ENCODE measurements at places on chromosomes 11 and 22. TPM values are rescaled to one million over a fixed set of nuclear protein-coding genes. Genes with fewer than 3 reads are reported as not detected.

DNA sequence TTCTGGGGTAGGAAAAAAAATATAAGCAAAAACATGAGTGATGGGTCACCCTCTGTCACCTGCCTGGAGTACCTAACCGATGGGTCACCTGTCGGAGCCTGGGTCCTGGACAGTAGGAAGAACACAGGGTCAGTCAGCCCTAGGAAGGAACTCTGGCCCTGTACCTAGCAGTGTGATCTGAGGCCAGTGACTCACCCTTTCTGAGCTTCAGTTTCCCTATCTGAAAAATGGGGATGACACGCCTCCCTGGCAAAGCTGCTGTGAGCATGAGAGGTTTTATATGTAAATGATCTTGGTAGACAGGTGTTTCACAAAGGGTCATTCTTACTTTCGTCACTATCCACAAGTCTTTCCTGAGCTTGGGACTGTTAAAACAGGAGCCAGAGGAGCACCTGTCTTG is 182.0 kb downstream of the ST3GAL4 start:
- DNase-seq: no peak

DNA sequence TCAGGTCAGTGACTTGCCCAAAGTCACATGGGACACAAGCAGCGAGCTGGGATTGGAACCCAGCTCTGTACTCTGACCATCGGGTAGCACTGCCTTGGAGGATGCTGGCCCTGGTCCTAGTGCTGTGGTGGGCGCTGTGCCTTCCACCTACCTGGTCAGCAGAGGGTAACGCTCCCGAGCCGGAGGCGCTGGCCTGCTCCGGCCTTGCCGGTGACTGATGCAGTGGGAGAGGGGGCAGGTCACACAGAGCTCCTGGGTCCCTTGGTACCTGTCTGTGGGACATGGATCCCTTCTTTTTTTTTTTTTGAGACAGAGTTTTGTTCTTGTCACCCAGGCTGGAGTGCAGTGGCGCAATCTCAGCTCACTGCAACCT is 43.0 kb downstream of the CACNA1I start:
- DNase-seq: no peak

The BTBD18 gene
- total RNA-seq: not detected

The MN1 gene
- total RNA-seq: 0.12 TPM

- DNase-seq: no peak
These were observed 25.6 kb downstream of the RPL3 start for GRCh38 chr22:39293766-39294368.

The OR2D2 gene
- not detected for total RNA-seq

DNA sequence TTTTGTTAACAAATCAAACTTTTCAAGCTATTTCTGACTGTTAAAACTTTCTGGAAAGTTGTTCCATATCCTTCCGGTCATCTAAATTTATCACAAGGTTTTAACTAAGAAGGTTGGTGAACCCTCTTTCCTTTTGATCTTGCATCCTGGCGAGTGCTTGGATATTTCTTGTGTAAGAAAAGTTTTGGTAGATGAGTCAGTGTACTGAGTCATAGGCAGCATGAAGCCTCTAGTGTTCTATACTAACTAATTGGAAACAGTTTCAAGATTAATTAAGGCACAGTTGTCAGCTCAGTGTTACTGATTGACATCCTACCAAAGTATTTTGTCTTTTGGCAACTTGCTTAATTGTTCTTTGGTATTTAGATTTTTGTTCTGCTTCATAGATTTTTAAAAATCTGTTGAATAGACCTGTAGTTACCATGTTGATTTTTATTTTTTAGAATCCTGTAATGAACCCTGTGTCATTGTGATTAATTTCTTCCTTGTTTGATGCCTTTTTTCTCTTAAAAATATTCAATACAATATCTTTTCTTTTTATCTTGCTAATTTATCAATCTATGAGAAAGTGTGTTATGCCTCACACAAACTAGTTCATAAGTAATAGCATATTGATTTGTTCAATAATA is 38.0 kb downstream of the METTL15 start:
- DNase-seq: no peak

DNA sequence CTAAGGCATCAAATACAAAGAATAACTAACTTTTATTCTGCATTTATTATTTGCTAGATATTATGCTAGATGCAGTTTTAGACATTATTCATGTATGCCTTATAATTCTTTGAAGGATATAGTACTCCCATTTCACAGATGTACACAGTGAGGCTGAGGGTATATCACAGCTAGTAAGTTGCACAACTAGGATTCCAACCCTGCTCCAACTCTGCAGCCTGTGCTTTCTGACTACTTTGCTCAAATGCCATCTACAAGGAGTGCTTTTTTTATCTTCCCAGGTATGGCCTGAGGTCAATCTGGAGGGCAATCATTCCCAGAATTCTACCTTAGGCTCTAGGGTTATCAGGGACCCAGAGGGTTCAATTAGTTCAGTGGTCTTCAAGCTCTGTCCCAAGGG is 28.4 kb downstream of the NUP160 start:
- no peak for DNase-seq

The GRIK4 gene
- not detected for total RNA-seq

The XNDC1N gene
- total RNA-seq: 16.4 TPM

The DGCR6 gene
- 1.2 TPM for total RNA-seq

The ARFGAP3 gene
- 28.6 TPM for total RNA-seq

DNA sequence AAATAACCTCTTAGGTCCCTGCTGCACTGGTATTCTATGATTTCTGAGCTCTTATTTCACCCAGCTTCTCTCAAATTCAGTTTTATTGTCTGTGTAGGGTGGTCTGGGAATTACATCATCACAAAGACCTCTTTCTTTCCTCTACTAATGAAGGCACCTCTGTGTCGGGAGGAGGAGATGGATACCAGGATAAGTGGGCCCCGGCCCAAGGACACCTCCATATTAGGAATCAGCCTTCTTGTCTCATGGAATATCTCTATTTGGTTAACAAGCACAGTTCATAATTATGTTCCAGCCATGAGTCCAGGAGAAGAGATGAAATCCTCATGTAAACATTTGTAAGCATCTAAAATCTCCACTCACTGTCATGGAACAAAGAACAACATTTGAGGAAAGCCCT is 9.4 kb downstream of the PARVA start:
- no peak for DNase-seq

- no peak for DNase-seq
These were observed 201.4 kb downstream of the ADAMTS15 start for GRCh38 chr11:130649801-130650200.

DNA sequence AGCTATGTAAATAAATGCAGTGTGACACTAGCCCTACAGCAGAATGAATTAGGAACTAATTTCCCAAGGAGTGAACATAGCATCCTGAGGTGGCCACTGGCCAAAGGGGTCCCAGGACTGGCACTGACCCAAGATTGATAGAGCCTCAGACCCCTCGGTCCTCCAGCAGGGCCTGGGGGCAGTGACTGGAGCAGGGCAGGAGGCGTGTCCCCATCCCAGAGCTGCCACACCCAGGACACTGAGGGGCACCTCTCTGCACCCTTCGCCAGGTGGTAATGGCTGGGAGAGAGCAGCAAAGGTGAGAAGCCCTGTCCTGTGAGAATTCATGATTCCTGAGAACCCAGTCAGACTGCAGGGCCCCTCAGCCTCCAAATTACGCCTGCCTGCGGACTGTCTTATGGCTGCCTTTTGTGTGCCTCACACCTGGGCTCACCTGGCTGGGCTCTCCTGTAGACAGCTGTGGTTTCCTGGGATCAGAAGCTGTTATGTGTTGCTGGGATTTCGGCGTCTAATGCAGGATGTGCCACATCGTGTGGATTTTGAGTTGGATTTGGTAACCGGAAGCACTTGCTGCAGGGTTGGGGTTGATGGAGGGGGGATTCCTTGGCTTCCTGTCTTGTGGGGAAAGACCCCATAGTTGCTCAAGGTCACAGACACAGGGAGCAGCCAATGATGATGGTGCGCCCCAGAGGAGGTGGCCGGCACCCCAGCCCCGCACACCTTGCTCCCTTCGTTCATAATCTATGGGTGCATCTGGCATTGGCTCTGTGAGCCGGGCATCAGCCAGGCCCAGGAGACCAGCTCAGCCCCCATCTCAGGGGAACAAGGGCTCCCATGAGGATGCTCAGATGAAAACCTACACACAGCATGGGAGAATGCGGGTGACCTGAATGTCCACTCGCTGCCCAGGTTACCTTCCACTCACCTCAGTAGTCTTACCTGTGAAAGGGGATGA is 582.9 kb downstream of the BRD1 start:
- no peak for DNase-seq

The TTC36 gene
- not detected for total RNA-seq

DNA sequence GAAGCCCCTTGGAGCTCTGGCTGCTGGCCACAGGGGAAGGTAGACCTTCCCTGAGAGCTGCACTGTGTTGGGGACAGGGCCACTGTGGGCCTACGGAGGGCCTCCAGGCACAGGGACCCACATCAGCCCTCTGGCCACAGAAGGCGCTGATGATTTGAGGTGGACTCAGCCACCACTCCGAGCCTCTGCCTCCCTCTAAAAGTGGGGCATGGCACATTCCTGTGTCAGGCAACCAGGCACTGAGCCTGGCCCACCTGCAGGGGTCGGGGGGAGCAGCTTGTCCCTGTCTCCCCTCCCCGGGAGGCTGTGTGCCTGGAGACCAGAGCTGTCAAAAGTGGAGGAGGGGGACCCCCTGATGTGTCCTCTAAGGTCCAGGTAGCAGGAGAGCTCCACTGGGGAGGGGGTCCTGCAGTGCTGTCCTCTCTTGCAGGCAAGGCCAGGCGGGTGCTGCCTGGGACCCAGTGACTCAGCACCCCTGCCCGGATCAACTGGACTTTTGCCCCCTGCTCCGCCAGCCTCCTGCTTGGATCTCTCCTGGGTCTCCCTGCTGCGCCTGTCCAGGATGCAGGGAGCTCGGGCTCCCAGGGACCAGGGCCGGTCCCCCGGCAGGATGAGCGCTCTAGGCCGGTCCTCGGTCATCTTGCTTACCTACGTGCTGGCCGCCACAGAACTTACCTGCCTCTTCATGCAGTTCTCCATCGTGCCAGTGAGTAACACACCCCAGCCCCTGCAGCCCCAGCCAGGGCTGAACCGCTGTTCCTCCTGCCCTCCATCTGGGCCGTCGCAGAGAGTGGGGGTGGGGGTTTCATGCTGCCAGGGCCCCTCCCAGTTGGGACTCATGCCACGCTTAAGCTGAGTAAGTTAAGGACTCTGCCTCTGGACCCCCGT is 17.5 kb upstream of the CDKN1C start:
- DNase-seq: no peak

- no peak for DNase-seq
These were observed 92.6 kb upstream of the LIN7C start for GRCh38 chr11:27599217-27599616.

The PRRG4 gene
- 0.19 TPM for total RNA-seq

The SLCO2B1 gene
- not detected for total RNA-seq

The SDHAF2 gene
- 27.0 TPM for total RNA-seq

- DNase-seq: no peak
These were observed 23.7 kb upstream of the CTR9 start for GRCh38 chr11:10727146-10727851.

The KDELR3 gene
- total RNA-seq: 0.57 TPM

- DNase-seq: no peak
These were observed 343.1 kb upstream of the ISX start for GRCh38 chr22:34722901-34723300.

- DNase-seq: no peak
These were observed 809 bp upstream of the IRF7 start for GRCh38 chr11:616320-617198.

- DNase-seq: no peak
These were observed 32.1 kb upstream of the ZNF143 start for GRCh38 chr11:9428706-9429105.

- DNase-seq: no peak
These were observed 1309.7 kb downstream of the LRRC4C start for GRCh38 chr11:40149721-40150120.

DNA sequence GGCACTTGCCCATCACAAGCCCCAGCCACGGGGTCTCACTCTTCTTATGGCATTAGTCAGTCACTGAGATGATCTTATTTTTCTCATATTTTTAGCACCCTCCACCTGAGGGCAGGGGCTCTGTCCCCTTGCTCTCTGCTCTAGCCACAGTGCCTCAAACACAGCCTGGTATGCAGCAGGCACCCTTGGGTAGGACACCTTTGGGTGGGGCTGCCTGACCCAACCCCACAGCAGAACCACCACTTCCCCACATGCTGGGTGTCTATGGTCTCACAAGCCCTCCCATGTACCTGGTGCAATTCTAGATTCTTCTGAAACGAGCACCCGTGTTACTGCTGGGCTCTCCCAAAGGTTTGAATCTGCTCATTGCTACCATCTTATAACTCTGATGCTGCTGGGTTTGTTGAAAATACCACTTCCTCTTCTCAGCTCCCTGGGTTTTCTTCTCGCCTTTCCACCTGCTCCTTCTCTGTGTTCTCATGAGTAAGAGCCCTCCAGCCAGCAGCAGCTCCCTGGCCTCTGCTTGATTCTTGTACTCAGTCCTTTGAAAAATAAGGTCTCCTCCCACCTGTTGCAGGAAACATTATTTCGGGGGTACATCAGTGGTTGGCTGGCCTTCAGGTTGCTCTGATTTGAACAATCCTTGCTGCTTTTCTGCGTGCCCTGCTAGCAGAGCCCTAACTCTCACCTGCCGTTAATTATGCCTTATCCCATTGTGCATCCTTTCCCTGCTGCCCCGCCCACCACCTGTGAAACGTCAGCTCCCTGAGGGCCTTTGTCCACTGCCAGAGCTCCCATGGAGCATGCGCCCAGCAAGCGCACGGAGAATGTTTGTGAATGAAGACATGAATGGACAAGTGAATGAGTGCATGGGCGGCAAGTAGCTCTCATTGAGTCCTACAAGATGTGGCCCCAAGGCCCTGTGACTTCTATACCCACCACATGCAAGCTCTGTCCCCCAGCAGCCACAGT is 1181.6 kb downstream of the TBC1D22A start:
- no peak for DNase-seq

The MB gene
- not detected for total RNA-seq

The KRTAP5-11 gene
- total RNA-seq: not detected

The OSM gene
- 11.2 TPM for total RNA-seq

GRCh38 chr11:9379041-9379440 is 5.4 kb upstream of the IPO7 start:
- no peak for DNase-seq

DNA sequence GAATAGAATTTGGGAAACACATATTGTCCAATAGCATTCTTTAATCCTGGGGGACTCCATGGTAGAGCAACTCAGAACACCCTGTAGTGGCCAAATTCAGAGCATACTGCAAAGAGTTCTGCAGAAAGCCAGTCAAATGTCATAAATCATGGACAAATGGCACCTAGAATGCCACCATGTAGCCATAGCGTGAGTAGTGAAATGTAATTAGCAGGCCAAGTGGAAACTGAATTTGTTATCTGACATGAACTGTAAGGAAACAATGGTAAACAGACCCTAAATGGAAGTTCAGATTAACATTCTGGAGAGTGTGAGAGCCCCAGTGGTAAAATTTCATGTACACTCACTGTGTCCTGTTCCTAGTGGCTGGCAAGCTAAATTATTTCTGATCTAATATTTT is 7.0 kb upstream of the PRSS23 start:
- DNase-seq: no peak

The MFRP gene
- total RNA-seq: not detected

DNA sequence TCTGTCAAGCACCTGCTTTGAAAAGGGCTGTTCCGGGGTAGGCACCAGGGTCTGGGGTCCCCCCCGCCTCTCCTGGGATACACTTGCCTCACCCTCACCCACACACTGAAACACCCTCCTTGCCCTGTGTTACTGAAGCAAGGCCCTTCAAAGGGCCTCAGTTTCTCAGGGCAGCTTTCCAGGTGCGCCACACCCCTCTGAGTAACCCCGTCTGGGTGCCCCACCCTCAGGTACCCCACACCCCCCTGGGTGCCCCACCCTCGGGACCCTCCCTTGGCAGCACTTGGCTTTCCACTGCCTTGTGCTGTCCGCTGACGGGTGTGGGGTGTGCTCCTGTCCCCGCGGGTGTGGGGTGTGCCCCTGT is 413.6 kb downstream of the TBC1D22A start:
- DNase-seq: no peak
